ENCODE measurements at places on chromosomes 11 and 22.

DNA sequence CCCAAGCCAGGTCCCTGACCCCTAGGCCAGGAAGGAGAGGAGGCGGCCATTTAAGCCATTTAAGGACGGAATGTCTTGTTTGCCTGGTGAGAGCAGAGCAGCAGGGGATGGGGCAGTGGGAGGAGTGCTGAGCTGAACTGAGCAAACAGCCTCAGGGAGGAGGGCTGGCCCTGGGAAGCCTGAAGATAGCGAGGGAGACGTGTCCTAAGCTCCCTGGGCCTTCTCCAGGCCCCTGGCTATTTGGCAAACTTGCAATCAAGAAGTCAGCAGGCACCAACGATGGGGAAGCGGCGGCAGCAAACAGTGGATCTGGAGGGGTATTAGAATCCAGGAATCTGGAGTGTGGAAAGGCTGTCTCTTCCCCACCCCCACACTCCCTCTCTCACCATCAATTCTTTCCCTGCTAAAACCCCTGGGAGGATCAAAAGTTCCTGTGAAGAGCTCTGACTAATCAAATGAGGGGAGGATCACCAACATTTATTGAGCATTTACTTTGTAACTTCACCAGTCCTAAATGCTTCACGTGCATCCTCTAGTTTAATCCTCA, 8.8 kb downstream of the BCL9L start:
- no peak for DNase-seq

DNA sequence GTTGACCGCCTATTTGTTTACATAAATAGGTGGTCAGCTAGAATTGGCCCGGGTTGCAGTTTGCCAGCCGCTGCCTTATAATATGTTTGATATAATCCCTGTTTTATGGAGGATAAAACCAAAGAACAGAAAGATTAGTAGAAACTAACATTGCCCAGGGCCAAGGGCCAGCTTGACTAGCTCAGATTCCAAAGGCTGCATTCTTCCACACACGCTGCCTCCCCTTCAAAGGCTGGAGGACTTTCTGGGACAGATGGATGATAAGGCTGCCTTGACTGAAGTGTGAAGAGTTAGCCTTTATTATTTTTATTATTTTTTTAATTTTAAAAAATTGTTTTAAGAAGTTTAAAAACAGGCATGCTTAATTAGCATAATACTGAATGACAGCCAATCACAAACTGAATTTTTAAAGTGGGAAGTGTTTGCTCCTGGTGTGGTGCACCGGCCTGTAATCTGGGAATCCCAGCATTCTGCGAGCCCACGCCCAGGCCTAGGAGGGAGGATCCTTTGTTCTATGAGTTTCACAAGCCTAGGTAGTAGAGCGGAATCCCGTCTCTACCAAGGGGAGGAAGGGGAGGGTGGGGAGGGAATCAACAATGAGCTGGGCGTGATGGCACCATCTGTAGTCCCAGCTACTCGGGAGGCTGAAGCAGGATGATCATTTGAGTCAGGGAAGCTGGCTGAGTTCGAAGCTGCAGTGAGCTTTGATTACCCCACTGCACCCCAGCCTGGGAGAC, 114.9 kb downstream of the NAV2 start:
- DNase-seq, result no peak

DNA sequence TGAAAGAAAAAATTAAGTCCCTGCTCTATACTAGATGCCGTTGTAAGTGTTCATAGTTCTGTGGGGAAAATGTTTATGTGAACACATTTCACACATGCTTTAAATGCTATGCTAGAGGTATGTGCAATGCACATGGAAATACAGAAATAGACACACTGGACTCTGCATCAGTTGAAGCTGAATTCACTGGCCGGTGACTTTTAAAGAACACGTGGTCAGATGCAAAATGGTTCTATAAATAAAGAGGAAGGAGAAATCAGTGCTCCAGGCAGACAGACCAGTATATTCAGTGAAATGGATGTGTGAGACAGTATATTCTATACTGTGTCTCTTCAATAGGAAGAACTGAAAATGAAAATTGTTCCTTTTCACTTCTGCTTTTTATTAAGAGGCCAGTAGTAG, 29.9 kb downstream of the TRPC6 start:
- no peak for DNase-seq

GRCh38 chr11:113647108-113647507, 59.0 kb downstream of the TMPRSS5 start:
- DNase-seq, result no peak

GRCh38 chr11:110196884-110197420, 99.5 kb downstream of the RDX start:
- DNase-seq, result no peak

GRCh38 chr11:118106789-118107335, 20.1 kb upstream of the SMIM35 start:
- no peak for DNase-seq

DNA sequence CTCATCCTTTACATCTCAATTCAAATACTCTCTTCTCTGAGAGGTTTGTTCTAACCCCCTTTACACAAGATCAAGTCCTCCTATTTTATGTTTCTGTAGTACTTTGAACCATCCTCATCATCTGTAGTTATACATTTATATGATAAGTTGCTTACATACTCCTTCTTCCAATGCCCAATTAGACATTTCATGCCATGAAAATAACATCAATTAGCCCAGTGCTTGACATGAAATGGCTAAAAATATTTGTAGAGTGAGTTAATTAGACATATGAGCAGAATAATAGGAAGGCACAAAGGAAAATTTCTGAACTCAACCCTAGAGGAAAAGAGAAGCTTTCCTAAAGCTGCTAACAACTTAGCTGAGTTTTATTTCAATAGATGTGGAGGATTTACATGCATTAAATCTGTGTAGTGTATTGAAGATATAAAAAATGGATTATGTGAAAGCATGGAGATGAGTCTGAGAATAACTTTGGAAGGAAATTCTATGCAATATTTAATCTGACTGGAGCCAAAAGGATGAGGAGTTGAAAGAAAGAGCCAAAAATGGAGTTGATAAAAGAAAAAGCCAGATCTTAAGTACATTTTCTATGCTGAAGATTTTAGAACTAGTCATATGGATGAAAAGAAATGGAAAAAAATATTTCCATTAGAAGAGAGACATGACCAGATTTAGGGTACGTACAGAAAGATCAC, at the start of gene OR56A1:
Gene OR56A1, minus strand, starts transcription at position 51 of the 698 bp plus-strand sequence. CDS start 3,066 bp downstream, outside the sequence.
- DNase-seq, result no peak

GRCh38 chr22:41288245-41288946, 2.4 kb upstream of the RANGAP1 start:
- no peak for DNase-seq

- no peak for DNase-seq
These were observed 2.1 kb upstream of the CPT1A start for GRCh38 chr11:68843703-68844312.
